Parietal lobe (tissue), 2 donors: ENCODE measurements at places on chromosomes 2 and 18. TPM values are rescaled to one million over a fixed set of nuclear protein-coding genes. Genes with fewer than 3 reads are reported as not detected.

XDH gene
- total RNA-seq, result under 0.01 TPM

TDRD15 gene
- total RNA-seq, result not detected

TRIM43B gene
- total RNA-seq, result not detected

OTOS gene
- total RNA-seq, result not detected

SMYD1 gene
- total RNA-seq, result not detected

DDX18 gene
- total RNA-seq, result 67.9 TPM

SERPINB10 gene
- not detected for total RNA-seq

RUFY4 gene
- total RNA-seq, result not detected

KCNG2 gene
- 0.31 TPM for total RNA-seq

CIB4 gene
- not detected for total RNA-seq
